ENCODE measurements at places on chromosomes 13 and 19. TPM values are rescaled to one million over a fixed set of nuclear protein-coding genes. Genes with fewer than 3 reads are reported as not detected.

OR7A5 gene
- not detected for total RNA-seq

FCAR gene
- not detected for total RNA-seq

SIGLEC10 gene
- not detected for total RNA-seq

CYP2F1 gene
- total RNA-seq = not detected

TPT1 gene
- 1,391 TPM for total RNA-seq

CPAMD8 gene
- total RNA-seq = 0.80 TPM

EPS8L1 gene
- 14.7 TPM for total RNA-seq

IGFL1 gene
- total RNA-seq = not detected

CEACAM1 gene
- 13.3 TPM for total RNA-seq

ZNF296 gene
- 1.2 TPM for total RNA-seq

EBI3 gene
- 0.73 TPM for total RNA-seq

GPR12 gene
- total RNA-seq = not detected

CCL25 gene
- not detected for total RNA-seq

ZNF382 gene
- 2.1 TPM for total RNA-seq

LRFN3 gene
- total RNA-seq = 4.5 TPM

IGFL2 gene
- not detected for total RNA-seq

FCGBP gene
- total RNA-seq = not detected

LMTK3 gene
- total RNA-seq = 0.05 TPM

ZNF180 gene
- total RNA-seq = 8.2 TPM

ADGRE1 gene
- not detected for total RNA-seq
